GM06990 (cell line): ENCODE measurements at places on chromosomes 7 and 10.

GRCh38 chr7:26279405-26279804 lies 12.3 kb upstream of the SNX10 start:
- DNase-seq, result no peak

DNA sequence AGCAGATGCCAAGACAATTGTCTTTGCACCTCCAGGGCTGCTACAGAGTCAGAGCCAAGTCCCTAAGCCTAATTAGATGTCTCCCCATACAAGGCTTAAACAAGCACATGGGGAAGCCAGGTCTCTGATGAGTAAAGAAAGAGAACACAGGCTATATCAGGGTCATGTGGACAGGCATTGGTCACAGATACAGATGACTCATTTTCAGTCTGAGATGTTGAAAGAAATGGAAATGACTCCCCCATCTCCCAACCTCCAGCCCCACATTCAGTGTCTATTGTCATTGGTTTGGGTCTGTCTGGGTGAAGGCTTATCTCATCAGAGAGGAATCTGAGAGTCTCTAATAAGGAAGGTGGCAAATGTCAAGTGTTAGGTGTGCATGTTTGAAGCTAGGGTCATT lies 290.1 kb upstream of the KIAA1217 start:
- no peak for DNase-seq

- DNase-seq, result no peak
Measured at GRCh38 chr7:151139071-151139790, 28.3 kb downstream of the GBX1 start.

DNA sequence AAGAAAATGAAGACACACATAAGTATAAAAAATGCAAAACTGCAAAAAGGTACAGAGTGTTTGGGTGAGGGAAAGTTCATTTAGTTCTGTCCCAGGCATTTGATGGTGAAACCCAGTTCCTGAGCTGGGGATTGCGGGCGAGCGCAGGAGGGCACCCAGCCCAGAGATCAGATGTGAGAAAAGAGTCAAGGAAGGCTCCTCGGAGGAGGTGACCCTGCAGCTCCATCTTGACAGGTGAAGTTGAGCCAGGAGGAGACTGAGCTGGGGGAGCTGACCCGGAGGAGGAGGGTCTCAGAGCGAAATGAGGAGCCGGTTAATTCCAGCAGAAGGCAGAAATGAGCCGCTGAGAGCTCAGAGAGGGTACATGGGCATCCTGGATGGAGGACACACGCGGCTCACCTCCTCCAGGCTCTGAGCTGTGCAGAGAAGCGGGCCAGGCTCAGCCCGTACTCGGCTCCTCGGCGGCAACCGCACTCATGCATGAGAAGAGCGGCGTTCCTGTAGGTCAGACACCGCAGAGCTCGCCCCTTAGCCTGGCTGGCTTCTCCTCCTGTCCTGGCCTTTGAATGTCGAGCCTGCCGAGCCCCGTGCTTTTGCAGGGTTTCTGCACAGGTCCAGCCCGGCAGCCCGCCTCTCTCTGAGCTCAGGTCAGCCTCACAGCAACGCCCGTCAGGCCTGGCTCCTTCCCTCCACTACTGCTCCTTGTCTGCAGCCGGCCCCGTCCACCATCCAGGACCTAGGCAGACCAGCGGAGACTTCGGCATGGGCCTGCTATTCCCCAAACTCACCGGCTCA lies 9.5 kb upstream of the RAMP3 start:
- DNase-seq, result no peak

GRCh38 chr7:111855161-111855841 lies 293.0 kb upstream of the IMMP2L start:
- DNase-seq, result no peak

DNA sequence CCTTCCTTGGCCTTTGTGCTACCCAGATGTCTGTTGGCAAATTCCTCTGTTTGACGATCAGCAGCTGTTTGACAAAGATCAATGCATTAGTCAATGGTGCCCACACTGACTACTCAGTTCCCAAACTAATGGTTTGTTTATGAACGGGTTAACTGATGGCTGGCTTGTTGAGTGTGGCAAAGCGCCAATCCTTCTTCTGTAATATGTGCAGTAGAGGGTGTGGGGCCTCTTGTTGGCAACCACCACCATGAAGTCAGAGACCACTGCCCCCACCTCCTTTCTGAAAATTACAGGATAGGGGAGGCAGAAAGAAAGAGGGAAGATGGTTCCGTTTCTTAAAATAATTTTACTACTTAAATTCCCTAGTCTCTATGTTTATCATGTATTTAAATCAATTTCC lies 2.6 kb upstream of the PLCE1 start:
- DNase-seq, result no peak

DNA sequence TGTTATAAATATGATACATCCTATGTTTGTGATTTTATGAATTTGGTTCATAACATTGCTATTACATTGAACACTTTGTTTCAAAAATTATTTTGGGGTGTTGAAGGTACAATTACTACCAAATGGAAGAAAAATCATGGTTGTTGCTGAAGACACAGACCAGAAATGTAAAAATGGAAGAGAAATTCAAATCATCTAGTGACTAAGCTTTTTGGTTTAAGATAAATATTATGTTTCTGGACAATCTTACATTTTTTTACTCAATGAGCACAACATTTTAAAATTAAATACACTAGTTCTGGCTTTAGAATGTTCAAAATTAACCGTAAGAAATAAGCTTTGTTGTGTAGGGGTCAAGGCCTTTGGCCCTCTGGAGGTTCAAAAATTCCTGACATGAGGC lies 82.7 kb downstream of the GNAT3 start:
- DNase-seq, result no peak

GRCh38 chr10:43796781-43797180 lies 148.1 kb upstream of the ZNF32 start:
- no peak for DNase-seq

GRCh38 chr7:6323967-6324701 lies 51.7 kb upstream of the CYTH3 start:
- no peak for DNase-seq

DNA sequence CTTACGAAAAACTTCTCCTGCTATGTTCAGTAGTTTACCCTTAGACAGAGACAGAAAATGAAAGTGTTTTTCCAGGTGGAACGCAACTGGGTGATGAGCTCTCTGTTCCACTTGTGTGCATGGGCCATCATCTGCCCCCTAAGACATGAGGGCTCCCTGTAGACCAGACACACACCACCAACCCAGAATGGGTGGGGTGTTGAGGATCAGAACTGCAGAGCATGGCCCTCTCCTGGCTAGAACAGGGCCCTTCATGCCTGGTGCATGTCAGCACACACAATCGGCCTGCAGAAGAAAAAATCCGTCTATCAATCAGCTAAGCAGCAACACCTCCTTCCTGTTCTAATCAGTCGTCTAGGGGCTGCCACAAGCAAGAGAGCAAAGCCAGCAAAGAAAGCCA lies 186.2 kb upstream of the INHBA start:
- DNase-seq, result peak; percentile 14

DNA sequence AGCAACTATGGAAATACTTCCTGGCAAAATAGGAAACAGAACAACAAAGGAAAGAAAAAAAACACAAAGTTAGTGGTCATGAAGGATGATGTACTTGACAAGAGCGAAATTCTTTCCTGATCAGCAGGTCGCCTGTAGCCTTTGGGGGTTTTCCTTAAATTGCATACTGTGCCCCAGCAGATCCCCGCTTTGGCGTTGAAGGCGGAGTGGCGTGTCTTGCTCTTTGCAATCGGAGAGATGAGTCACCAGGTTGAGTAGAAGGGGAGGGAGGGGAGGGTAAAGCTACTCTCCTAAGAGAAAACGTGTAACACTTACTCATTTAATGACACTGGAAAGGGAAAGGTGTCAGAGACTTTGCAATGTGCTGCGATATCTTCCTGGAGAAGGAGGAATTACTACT lies 587.2 kb downstream of the SORCS1 start:
- DNase-seq, result no peak

DNA sequence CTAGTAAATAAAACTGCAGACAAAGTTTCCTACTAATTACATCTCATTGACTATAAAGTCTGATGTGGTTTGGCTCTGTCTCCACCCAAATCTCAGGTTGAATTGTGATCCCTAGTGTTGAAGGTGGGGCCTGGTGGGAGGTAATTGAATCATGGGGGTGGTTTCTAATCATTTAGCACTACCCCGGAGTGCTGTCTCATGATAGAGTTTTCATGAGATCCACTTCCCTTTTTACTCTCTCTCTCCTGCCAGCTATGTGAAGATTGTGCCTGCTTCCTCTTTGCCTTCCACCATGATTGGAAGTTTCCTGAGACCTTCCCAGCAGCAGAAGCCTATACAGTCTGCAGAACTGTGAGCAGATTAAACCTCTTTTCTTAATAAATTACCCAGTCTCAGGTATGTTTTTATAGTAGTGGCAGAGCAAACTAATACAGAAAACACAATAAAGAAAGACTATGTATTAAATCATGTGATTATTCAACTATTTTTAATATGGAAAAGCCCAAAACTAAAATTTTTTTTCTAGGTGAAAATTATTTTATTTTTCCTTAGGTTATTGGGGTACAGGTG lies 232.1 kb downstream of the FZD1 start:
- DNase-seq, result no peak

GRCh38 chr10:70695241-70696030 lies 23.1 kb downstream of the ADAMTS14 start:
- no peak for DNase-seq

DNA sequence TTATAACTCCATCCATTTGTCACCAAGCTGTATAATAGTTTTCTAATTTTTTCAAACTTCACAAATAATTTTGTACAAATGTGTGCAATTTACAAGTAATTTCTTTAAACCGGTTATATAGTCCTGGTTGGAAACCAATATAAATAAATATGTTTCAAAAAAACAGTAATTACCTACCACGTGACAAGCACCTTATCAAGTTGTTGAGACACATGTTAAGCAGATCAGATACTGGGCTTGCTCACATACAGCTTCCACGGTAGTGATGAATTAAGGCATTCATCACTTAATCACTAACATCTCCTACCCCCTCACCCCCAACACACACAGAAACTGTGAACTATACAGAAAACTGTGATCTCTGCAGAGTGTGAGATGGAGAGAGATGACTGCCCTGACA lies 630.0 kb upstream of the MBL2 start:
- DNase-seq, result no peak

DNA sequence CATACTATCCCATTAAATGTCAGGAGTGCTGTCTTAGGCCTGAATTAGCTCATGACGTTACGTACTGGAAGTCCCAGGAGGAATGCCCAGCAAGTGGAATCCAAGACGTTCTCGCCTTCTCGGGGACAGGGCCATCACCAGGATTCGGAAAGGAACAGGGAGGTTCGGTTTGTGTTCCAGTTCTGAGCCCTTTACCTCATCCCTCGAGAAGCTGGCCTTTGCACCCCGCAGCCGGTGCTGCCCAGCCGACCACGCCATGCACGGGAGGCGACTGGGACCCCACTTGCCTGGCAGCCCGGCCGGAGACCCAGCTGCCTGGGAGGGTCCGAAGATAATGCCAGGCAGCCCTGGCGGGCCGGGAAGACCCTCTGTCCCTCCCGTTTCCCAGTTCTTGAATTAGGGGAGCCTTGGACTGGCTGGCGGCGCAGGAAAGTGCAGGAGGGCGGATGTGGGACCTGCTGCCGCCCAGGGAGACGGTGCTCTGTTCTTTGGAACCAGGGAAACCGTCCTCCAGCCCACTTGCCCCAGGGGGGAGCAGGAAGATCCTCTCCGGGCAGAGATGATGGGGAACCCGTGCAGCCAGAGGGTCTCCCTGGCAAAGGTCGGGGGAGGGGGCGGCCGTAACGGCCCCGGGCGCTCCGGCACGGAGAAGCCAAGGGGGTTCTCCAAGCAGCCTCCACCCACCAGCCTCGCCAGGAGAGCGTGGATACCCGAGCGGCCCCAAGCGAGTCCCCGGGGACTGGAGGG lies 671 bp upstream of the CHST3 start:
- DNase-seq, result no peak

DNA sequence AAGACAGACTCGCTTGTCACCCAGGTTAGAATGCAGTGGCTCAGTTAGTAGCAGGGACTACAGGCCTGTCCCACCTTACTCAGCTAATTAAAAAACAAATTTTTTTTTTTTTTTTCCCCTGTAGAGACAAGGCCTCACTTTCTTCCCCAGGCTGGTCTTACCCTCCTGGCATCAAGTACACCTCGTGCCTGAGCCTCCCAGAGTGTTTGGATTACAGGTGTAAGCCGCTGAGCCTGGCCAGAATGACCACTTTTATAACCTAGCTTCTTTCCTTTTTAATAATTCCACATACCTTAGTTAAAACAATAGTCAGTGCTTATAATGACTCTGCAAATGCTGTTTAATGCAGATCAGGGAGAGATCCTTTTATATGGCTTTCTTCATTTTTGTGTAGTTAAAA lies 31.3 kb downstream of the RSBN1L start:
- DNase-seq, result no peak

DNA sequence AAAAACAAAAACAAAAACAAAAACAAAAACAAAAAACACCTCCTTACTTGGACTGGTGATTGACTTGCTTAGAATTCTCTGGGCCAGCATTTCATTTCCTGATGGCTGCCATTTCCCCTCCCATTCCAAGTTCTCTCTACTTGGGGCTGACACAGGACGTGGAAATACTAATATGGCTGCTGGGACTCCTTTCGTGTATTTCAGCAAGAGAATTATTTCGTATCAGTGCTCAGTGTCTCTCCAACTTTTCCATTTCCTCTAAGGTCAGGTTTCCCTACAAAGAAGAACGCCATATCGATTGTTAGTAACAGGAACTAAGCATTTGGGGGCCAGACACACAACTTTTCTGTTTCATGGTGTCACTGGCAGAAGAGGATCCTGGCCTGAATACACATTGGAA lies 22.5 kb upstream of the VAX1 start:
- no peak for DNase-seq

GRCh38 chr7:143901332-143901667 lies 676 bp downstream of the TCAF1 start:
- DNase-seq, result no peak

GRCh38 chr10:48574817-48575380 lies 30.0 kb downstream of the ARHGAP22 start:
- no peak for DNase-seq

GRCh38 chr7:79337717-79338116 lies 115.8 kb downstream of the MAGI2 start:
- DNase-seq, result no peak

DNA sequence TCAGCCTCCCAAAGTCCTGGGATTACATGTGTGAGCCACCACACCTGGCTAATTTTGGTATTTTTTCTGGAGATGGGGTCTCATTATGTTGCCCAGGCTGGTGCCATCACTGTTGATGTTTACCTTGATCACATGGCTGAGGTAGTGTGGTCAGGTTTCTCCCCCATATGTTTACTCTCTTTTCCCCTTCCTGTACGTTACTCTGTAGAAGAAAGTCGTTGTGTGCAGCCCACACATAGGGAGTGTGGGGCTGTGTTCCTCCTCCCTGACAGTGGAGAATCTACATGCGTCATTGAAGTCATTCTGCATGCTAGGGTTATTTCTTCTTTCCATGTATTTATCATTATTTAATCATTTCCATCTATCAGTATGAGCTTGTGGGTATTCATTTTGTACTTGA lies 16.3 kb upstream of the ORAI2 start:
- DNase-seq, result no peak

DNA sequence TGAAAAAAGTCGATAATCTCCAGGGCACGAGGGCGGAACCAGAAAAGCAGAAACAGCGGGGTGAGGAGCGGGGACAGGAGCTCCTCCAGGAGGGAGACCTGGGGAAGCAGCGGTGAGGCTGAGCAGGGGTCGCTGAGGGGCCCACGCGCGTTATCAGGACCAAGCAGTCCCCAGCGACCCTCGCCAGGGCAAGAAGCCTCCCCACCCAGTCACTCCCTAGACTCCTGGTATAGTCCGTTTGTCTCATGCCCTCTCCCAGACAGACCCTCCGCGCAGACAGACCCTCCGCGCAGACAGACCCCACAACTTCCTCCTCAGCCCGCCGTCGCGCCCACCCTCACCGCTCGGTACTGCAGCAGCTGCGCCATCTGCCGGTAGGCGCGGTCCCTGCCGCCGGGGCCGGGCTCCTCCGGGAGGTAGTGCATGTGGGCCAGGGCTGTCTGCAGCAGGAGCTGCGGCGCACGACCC lies 6.3 kb downstream of the ATG9B start:
- DNase-seq, result peak; percentile 71
